ENCODE measurements at places on chromosomes 2 and 18.

- DNase-seq, result no peak
These were observed 223.5 kb downstream of the RDH14 start for GRCh38 chr2:18336975-18337374.

- DNase-seq, result no peak
These were observed 288.5 kb downstream of the PDE11A start for GRCh38 chr2:177783835-177784744.

DNA sequence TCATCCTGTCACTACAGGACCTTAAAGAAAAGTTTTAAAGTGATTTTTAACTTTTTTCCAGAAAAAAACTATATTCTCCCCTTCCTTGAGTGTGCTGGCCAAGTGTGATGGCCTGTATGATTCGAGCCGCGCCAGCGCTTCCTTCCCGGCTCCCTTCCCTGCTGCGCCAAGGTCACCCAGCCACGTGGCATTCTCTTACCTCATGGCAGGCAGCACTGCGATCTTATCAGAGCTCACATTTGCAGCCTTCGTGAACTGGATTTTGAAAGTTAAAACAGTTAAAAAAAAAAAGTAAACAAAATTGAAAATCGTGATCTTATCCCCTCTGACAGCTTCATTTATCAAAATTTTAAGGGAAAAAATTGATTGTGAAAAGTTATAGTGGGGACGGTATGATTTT, 279.8 kb downstream of the PTGR3 start:
- DNase-seq, result no peak

GRCh38 chr2:96188821-96189526, 19.7 kb downstream of the STARD7 start:
- no peak for DNase-seq

- no peak for DNase-seq
These were observed 48.0 kb upstream of the LPIN2 start for GRCh38 chr18:3060667-3061580.

DNA sequence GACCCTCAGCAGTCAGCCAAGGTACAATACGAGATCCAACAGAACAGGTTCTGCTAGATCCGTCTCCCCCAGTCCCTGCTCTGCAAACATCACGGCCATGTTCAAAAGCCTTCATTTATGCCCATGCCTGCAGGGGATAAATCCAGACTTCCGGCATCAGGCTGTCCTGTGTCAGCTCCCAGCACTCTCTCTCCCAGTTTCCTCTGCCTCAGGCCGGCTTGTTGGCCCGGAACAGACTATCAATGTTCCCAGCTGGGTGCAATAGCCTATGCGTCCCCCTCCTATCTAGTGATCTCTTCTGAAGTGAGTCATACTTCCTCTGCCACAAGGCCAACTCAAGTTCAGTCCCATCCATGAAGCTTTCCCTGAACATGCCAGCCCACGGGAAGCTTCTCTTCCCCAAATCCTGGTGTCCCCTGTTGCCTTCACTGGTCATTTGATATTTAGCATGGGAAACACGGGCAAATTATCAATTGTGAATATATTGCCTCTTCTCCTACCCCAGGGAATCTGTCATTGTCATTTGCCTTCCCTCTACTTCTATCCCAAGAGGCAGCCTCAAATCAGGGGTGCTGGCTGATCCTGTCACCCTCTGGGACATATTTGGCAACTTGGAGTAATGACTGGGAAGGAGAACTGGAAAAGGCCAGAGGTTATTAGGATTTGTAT, 51.1 kb downstream of the CAPN13 start:
- DNase-seq, result no peak

DNA sequence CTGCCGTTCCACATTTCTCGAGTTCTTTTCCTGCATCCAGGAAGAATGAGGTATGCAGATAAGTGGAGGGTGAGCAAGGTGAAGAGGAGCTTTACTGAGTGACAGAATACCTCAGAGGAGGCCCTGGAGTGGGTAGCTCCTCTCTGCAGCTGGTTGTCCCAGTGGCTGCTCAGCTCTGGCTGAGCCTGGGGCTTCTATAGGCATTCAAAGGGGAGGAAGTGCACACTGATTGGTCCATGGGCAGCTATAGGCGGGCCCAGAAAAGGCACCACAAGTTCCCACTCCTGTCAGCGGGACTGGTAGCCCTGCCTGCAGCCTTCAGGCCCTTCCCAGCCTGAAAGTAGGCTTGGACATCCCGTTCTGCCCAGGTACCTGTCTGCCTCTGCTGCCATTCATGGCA, 94.7 kb downstream of the DOK6 start:
- DNase-seq, result no peak

GRCh38 chr18:22226801-22227200, 57.4 kb downstream of the GATA6 start:
- DNase-seq, result no peak

DNA sequence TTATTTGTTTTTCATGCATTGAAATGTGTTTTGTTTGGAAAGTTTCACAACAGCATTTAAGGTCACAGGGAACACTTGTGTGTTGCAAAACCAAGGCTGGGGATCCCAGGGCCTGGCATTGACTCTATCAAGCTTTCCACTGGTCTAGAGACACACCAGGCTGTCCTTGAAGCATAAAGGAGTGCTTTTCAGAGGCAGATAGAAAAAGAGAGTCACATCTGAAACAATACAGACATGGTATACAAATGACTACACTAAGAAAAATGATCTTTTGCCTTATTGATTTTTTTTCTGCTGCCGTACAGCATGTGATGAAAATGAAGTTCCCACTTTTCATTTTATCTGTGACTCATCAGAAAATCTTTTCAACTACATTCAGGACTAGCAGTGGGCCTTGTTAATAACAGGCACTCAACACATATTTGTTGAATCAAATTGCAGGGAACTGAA, 61.9 kb upstream of the ZCCHC2 start:
- DNase-seq, result no peak

DNA sequence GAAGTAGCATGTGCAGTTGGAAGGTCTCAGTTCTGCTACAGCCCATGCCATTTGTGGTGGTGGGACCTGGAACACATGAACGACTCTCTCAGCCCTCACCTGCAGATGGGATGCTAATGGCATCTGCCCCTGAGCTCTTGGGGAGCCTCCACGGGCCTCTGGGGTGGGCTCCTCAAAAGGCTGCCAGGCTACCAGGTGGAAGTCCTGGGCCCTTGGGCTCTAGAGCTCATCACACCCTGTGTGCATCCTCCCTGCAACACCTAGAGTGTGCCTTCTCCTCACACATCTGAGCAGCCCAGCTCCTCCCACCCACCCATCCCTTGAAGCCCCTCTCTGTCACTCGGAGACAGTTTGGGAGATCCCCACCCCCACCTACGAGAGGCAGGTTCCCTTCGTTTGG, 231.8 kb upstream of the MYT1L start:
- DNase-seq, result no peak

GRCh38 chr18:58338961-58339592, 289.8 kb downstream of the ALPK2 start:
- DNase-seq, result no peak

DNA sequence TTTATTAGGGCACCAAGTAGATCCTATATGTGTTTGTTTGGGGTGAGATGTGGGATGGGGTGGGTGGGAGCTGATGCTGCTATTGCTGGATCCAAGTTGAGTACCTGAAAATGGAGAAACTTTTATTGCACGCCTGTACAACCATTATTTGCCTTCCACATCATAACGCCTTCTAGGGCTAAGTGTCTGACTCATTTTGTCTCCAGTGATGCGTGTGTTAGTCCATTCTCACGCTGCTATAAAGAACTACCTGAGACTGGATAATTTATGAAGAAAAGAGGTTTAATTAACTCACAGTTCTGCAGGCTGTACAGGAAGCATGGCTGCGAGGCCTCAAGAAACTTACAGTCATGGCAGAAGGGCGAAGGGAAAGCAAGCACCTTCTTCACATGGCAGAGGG, 58.2 kb downstream of the KDM3A start:
- no peak for DNase-seq

DNA sequence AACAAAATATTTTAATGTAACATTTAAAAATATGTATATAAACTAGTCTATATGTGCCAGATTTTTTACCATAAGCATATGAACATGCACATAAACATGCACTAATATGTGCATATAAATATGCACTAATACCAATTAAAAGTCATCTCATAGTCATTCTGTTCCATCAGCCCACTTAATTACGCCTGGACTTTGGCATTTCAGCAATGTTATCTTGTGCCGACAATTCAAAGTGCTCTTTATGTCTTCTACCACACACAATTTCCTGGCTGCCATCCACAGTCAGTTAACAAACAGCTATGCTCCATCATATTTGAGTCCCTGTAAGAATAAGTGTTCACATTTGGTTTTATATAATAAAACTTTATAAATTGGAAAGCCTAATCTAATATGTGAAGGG, 92.6 kb upstream of the TSPYL6 start:
- no peak for DNase-seq
